WERI-Rb-1 (cell line): ENCODE measurements at places on chromosomes 12 and 14.

DNA sequence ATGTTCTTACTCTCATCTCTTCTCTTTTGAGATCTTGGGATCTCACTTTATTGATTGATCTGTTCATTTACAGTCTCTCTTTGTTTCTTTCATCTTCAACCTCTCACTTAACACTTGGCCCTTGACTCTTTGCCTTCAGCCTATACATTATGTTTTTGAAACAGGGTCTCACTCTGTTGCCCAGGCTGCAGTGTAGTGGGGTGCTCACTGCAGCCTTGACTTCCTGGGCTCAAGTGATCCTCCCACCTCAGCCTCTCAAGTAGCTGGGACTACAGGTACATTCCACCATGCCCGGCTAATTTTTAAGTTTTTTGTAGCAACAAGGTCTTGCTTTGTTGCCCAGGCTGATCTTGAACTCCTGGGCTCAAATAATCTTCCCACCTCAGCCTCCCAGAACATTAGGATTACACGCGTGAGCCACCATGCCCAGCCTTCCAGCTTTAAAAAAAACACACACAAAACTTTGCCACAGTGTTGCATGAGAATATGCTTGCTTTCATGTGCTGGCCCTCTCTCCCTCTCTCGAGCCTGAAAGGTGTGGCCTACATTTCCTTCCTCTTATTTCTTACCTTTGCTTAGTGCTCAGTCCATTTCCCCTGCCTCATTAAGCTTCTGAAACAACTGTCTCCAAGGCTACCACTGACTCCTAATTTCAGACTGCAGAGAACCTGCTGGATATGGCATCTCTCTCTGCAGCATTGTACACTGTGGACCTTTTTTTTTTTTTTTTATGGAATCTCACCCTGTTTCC, 9.9 kb downstream of the DIP2B start:
- no peak for DNase-seq

DNA sequence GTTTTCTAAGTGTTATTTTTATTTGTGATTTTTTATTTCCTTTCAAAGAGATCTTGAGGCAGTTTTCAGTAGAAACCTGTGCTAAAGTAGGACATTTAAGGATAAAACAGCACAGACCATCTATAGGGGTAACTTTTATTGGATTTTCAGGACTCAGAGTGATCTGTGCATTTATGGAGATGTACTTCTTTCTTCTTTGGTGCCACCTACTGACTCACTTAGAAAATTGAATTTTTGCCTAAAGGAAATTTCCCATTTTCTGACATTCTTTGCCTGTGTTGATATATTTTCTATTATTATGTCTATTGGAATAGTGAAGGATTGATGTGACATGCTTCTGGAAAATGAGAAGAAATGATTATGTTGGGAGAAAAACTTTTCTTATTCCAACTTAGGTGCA, 113.0 kb downstream of the UNC79 start:
- no peak for DNase-seq

DNA sequence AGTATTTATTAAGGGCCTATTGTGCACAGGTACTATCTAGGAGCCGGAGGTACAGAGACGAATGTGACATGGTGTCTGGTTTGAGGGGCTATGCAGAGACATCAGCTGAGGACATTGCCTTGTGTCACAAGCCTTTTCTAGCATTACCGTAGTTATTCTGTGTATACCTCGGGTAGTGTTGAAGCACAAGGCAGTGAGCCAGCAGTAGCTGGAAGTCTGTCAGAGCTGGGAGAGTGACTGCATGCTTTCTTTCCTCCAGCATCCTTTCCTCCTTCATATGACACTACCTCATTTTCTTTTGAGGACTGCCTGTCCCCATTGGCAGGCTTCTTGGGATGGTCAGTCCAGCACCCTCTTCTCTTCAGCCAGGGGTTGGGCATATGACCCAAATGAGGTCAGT, 77.0 kb downstream of the POLR3B start:
- no peak for DNase-seq

DNA sequence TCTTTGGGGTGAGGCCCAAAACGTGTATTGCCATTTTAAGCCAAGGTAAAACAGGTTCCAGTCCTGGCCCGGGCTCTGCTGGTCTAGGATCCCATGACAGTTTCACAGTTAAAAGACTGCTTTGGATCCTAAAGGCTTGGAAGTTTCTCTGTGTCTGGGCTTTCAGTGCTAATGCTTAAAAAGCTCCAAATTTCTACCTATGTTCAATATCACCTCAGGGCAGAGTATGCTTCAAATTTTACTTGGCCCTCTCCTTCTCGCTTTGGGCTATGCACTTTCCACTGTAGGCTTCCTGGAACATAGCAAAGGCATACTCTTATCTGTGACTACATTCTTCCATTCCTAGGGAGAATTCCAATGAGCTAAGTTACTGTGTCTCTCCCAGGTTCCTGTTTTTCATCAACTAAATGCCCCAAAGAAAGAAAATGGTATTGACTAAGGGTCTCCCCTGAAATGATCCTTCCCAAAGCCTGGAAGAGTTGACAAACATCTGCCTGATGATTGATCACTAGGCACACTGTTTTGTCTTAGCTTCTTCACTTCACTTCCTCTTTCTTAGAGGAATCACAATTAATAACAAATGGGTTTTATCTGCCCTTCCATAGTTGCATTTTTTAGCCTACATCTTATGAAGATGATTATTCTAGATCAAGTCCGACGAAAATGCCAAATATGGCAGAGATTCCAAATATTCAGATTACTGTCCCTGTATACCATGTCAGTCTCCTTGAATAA, 79.4 kb downstream of the TMTC2 start:
- DNase-seq, result no peak

DNA sequence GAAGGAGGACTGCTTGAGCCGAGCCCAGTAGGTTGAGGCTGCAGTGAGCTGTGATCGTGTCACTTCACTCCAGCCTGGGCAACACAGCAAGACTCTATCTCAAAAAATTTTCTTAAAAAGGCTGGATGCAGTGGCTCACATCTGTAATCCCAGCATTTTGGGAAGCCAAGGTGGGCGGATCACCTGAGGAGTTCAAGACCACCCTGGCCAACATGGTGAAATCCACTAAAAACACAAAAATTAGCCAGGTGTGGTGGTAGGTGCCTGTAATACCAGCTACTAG, 17.1 kb upstream of the MDM2 start:
- DNase-seq, result no peak

DNA sequence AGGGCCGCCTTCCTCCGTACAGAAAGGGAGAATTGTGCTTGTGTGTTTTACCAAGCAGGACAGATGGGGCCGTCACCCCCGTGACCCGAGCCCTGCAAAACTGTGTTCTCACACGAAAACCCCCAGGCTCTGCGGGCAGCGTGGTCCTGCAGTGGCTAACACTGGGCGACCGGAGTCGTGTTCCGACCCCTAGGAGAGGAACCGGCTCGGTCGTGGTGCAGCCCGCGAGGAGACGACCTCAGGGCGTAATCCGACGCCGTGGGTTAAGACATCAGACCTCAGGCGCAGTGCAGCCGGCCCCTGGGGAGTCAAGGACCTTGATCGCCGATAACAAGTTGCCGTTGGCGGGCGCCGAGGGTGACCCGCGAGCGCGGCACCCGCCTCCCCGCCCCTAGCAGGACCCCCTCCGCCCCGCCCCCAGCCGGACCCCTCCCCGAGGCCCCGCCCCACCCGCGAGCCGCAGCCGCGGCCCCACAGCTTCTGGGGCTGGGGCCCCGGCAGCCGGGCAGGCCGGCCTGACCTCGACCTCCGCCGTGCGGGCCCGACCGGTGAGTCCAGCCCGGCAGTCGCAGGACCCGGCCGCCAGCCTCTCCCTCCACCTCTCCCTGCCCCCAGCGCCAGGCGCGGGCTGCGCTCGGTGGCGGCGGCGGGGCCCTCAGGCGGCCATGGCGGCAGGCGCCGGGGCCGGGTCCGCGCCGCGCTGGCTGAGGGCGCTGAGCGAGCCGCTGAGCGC, at the start of gene CHPT1:
CHPT1 (plus strand) TSS at position 444 of the 733 bp plus-strand sequence; CDS start at position 666, 222 bp downstream.
- DNase-seq, result peak; percentile 88

GRCh38 chr12:69112616-69113015, 126.8 kb upstream of the CPSF6 start:
- DNase-seq, result no peak

- no peak for DNase-seq
Measured at GRCh38 chr14:92599811-92600210, 86.2 kb downstream of the RIN3 start.

DNA sequence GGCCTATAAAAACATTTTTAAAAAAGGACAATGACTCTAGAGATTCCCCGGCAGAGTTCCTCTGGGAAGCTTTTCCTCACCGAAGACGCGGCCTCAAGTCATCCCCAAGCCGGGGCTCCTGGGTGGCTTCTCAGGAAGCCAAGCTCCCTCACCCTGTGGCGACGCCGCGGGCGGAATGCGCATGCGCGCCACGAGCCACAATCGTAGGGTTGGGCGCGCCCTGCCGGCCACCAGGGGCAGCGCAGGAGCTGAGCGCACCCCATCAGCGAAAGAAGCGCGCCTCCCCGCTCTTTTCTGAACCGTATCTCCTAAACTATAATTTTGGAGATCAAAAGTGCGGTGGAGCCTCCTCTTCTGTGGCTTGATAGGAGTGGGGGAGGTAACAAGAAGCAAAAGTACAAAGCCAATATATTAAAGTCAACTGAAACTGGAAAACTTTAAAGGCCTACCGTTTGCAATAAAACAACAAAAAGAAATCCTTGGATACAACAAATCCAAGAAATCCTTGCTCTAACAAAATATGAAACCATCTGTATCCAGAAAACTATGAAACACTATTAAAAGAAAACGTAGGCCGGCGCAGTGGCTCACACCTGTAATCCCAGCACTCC, 17.4 kb upstream of the CHFR start:
- peak; percentile 85 for DNase-seq

GRCh38 chr14:101835566-101835965, 74.1 kb downstream of the PPP2R5C start:
- DNase-seq, result no peak

DNA sequence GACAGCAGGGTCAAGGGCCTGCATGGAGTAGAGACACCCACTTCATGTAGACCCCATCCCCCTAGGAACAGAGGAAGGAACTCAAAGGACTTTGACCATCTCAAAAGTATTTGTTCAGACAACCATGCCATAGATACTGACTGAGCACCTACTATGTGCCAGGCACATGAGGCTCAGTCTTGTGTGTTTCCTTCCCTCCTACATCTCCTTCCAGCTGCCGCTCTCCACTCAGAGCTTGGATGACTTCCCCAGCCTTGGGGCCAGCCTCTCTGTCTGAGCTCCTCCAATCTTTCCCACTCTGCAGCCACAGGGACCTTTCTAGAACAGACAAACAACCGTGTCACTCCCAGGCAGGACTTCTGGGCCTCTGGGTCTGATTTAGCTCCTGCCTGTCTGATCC, 2.5 kb downstream of the TRPV4 start:
- no peak for DNase-seq

- DNase-seq, result no peak
Measured at GRCh38 chr12:114776731-114777442, 92.9 kb upstream of the TBX3 start.

DNA sequence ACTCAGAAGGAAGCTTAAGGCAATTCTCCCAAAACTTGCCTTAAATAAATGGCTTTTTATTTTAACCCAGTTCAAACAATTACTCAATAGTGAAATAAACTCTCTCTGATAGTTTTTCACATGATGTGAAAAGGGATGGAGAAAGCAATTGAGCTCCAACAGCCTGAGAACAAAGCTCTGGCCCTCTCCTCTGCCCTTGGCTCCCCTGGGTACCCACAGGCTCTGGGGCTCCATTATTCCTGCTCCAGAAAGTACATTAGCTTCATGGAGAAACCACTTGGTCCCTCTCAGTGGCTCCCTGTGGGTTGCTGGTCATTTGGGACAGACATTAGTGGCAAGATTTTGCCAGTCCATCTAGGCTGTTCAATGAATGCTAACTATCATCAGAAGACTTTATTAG, 242.8 kb downstream of the ATP23 start:
- no peak for DNase-seq

- no peak for DNase-seq
Measured at GRCh38 chr14:63224196-63224595, 20.0 kb downstream of the RHOJ start.

DNA sequence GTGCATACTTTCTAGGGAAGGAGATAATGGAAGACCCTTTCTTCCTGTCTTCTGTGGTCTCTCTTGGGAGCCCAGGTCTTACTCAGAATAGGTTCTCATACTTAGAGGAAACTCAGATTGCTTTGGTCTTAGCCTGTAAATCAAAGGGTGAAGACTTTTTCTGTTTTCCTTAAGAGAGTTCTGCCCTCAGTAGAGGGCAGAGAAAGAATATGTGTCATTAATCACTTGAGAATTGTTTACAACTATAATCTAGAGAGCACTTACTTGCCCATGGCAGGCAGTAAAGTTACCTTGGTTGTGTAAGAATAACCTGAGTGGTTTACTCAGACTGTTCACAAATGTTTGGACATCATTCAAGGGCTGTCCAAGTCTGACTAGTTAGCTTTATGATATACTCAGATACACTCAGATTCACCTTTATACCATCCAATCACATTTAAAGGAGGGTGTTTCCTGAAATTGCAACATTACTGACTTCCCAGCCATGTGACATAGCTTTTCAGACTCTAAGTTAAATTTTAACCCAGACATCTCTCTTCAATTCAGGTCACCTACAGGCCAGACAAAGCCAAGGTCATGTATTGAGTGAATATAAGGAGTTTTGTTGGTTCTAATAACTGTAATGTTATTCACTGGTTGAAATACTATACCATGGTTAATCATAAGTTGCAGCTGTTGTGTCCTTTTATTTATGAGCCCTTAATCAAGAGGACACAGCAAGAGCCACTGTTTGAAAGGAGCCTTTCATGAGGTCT, 372.2 kb downstream of the RAD51B start:
- DNase-seq, result no peak

- peak; percentile 90 for DNase-seq
Measured at GRCh38 chr12:96219700-96220206, 25.6 kb downstream of the ELK3 start.

- DNase-seq, result no peak
Measured at GRCh38 chr12:85277191-85277590, 2.8 kb upstream of the ALX1 start.

- DNase-seq, result no peak
Measured at GRCh38 chr14:51744372-51745130, 92.8 kb downstream of the FRMD6 start.

- peak; percentile 95 for DNase-seq
Measured at GRCh38 chr14:23555882-23556699, at the start of gene THTPA. THTPA (plus strand) TSS chr14:23556271; CDS start chr14:23556758, 487 bp downstream.

DNA sequence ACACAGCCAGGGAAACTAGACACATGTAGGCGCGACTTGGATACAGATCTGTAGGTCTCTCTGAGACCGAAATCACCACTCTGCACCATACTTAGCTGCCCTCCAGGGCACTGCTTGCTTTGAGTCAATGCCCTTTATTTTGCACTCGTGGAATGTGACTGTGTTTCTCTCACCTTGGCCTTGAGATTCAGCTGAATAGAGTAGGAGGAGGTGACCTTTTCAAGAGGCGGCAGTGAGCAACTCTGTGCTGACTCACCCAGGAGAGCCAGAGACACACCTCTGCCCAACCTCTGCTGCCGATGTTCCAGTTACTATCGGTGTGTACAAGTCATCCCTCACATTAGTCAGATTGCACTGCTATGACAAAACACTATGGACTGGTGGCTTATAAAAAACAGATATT, 583.4 kb downstream of the VRK1 start:
- DNase-seq, result no peak

- DNase-seq, result no peak
Measured at GRCh38 chr12:123971449-123971769, 1.2 kb downstream of the CCDC92 start.
